ENCODE measurements at places on chromosomes 5 and 9. TPM values are rescaled to one million over a fixed set of nuclear protein-coding genes. Genes with fewer than 3 reads are reported as not detected.

Gene ACTBL2
- not detected for total RNA-seq

Gene INSL6
- total RNA-seq, result not detected

Gene SLC6A18
- not detected for total RNA-seq

Gene SCGB3A2
- not detected for total RNA-seq

Gene FAM163B
- not detected for total RNA-seq

Gene CCDC192
- not detected for total RNA-seq

Gene NPDC1
- 79.2 TPM for total RNA-seq

Gene ECSCR
- total RNA-seq, result 0.60 TPM

Gene NOTCH1
- total RNA-seq, result 66.7 TPM

Gene BNC2
- 0.15 TPM for total RNA-seq

Gene RXRA
- total RNA-seq, result 6.4 TPM

Gene NR5A1
- not detected for total RNA-seq

Gene NTNG2
- 2.0 TPM for total RNA-seq

Gene SPINK13
- total RNA-seq, result not detected

Gene SLC1A1
- not detected for total RNA-seq

Gene TAF11L5
- total RNA-seq, result not detected

Gene NKD2
- 2.9 TPM for total RNA-seq

Gene BARHL1
- not detected for total RNA-seq

Gene HMGCR
- total RNA-seq, result 70.4 TPM

Gene BRINP1
- not detected for total RNA-seq

Gene IL4
- total RNA-seq, result 1.2 TPM

Gene SLC12A7
- total RNA-seq, result 93.9 TPM

Gene CTNND2
- total RNA-seq, result not detected

Gene PCDHB2
- total RNA-seq, result 0.17 TPM

Gene GPR150
- 1.6 TPM for total RNA-seq

Gene TMEM215
- total RNA-seq, result not detected

Gene SERF1B
- 24.3 TPM for total RNA-seq

Gene TSTD2
- 16.8 TPM for total RNA-seq

Gene ADGRD2
- not detected for total RNA-seq

Gene TLN1
- 348 TPM for total RNA-seq

Gene POU5F2
- total RNA-seq, result 1.1 TPM

Gene HEMGN
- 2.0 TPM for total RNA-seq

Gene TCF7
- total RNA-seq, result 300 TPM

Gene PRDM9
- not detected for total RNA-seq

Gene CMYA5
- total RNA-seq, result 0.19 TPM

Gene SHISAL2B
- total RNA-seq, result not detected

Gene NUTM2F
- total RNA-seq, result not detected
